Heart left ventricle (tissue), 16 donors: ENCODE measurements at places on chromosomes 7 and 10. TPM values are rescaled to one million over a fixed set of nuclear protein-coding genes. Genes with fewer than 3 reads are reported as not detected.

The SFTPA1 gene
- polyA plus RNA-seq = not detected

The LRWD1 gene
- polyA plus RNA-seq = 4.7 TPM

The SAP25 gene
- 0.30 TPM for polyA plus RNA-seq

The LRRN3 gene
- 2.4 TPM for polyA plus RNA-seq

The DIP2C gene
- 18.4 TPM for polyA plus RNA-seq

The PRSS37 gene
- polyA plus RNA-seq = not detected
